ENCODE measurements at places on chromosomes 12 and 14. TPM values are rescaled to one million over a fixed set of nuclear protein-coding genes. Genes with fewer than 3 reads are reported as not detected.

DNA sequence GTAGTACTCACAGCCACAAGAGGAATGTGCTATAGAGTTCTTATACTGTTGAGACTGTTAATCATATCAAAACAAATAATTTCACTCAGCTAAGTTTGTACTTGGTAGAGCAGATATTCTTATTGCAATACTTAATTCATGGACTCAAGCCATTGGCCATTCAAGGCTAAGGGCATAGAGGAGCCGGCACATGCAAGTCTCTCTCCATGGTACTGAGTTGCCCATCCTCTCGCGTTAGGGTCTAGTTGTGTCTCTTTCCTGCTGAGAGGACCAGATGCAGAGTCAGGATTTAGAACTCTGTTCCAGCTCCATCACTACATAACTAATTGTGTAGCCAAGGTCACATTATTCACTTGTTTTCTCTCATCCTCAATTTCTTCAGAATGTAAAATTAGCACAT, 14.4 kb upstream of the TUNAR start:
- no peak for DNase-seq

GRCh38 chr12:108849660-108850059, 7.7 kb downstream of the SSH1 start:
- DNase-seq: no peak

DNA sequence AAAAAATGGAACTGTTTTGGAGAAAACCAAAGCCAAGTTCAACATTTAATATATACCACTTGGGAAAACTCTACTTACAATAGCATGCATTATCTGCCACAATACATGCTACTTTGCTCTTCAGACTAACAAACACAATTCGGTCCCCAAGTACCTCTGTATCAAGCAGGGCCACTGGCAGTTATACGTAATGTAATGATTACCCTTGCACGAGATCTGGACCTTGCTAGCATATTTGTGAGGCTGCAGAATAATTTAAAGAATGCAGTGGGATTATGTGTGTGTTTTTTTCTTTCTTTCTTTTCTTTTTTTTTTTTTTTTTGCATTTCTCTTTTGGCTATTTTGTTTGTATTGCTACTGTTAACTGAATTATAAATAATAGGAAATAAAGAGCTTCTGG, 22.8 kb upstream of the PYGL start:
- no peak for DNase-seq

- DNase-seq: no peak
These were observed 2.9 kb upstream of the EMP1 start for GRCh38 chr12:13193505-13194231.

- DNase-seq: no peak
These were observed 38.5 kb downstream of the C12orf75 start for GRCh38 chr12:105369014-105369413.

DNA sequence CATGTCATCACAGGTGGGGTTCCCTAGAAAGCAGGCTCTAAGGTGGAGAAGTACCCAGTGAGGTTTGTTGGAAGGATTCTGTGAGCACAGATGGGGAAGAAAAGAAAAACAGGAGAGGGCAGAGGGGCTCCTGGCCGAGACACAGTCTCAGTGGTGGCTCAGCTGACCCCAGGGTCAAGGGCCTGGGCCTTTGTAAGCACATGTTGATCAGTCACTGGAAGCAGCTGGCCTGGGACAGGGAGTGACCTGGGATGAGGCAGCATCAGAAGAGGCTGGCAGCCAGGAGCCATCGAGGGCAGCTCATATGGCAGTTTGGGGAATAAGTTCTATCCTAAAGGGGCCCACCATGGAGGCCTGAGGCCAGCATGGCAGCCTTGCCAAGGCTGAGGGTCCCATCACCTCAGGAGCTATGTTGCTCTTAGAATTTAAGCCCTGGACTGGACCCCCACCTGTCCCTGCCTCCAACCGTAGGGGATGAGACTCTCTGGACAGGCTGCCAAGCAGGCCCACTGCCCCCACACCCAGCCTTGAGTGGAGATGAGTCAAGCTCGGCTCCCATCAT, 6.3 kb upstream of the TMEM179 start:
- no peak for DNase-seq

DNA sequence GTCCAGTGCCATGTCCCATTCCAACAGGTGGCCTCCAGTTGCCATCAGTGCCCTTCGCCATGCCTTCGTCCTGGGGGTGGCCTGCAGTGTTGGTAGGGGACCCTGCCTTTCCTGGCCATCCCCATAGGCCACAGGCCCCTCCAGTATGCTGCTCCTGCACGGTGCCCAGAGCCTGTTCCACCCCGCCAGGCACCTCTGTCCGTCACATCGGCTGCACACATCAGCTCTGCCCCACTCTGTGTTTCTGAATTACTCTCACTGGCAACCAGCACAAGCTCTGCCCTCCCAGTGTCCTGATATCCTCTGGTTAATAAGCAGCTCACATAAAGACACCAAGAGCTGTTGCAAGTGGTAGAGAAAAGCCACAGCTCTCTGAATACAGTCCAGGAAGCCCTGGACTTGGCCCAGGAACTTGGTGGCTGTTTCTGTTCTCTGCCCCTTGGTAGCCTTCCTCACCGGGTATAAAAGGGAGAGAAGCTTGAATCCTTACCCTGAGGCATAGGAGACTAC, 31.3 kb upstream of the ATP2A2 start:
- DNase-seq: no peak

GRCh38 chr14:30882431-30882830, 8.1 kb downstream of the COCH start:
- DNase-seq: no peak

GRCh38 chr12:27006797-27007467, 7.3 kb downstream of the TM7SF3 start:
- no peak for DNase-seq

- no peak for DNase-seq
These were observed 485.0 kb downstream of the PRKD1 start for GRCh38 chr14:29442696-29443095.

GRCh38 chr12:29797565-29798355, 14.0 kb upstream of the TMTC1 start:
- no peak for DNase-seq

DNA sequence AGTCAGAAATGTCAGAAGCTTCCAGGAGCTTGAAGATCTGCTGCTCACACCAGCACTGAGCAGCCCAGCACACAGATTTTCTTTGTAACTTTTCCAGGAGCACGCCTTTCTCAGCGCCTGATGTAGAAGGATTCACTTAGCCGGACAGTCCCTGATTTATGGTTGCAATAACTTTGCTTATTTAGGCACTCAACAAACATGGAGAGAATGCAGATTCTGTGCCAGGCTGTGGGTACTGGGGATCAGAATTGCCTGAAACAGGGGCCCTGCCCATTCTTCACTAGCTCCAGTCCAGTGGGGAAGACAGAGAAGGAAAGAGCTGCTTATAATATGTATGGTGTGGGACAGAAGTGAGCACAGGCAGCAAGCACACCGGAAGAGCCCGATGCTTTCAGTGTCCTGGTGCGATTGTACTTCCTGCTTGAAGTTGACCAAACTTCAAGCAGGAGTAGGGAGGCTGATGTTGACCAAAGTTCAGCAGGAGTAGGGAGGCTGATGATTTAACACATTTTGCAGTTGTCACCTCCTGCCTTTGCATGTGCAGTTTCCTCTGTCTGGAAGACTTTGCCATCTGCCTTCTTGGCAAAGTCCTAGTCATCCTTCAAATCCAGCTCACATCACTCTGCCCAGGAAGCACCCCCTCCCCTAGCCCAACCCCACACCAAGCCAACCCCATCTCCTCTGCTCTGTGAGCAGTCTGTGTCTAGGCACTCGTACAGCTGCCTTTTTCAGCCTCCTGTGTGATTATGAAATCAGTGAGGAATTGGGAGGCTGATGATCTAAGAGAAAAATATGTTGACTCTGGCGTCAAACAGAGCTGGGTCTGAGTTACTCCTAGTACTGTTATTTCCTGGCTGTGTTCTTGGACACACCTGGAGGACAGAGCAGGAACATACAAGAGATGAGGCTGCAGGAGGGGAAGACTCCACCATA, 12.0 kb upstream of the PRIMA1 start:
- no peak for DNase-seq

- DNase-seq: no peak
These were observed 876.2 kb downstream of the C12orf50 start for GRCh38 chr12:87152841-87153528.

DNA sequence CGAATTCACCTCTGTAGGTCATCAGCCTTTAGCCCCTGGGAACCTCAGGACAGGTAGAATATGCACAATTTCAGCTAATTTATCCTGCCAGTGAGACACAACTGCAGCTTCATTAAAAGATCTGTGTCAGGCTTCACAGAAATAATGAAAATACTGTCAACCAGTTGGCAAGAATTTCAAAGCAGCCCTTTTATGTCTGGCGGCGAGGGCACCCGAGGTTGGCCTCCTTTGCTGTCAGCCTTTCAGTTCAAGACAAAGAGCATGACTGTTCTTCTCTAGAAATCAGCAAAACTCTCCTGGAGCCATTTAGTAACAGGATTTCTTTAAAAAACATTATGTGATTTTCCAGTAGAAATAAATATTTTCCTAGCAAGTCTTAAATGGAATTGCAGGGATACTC, 75.9 kb downstream of the BBS10 start:
- DNase-seq: no peak

GRCh38 chr14:102159841-102160240, 20.1 kb downstream of the WDR20 start:
- DNase-seq: no peak

DNA sequence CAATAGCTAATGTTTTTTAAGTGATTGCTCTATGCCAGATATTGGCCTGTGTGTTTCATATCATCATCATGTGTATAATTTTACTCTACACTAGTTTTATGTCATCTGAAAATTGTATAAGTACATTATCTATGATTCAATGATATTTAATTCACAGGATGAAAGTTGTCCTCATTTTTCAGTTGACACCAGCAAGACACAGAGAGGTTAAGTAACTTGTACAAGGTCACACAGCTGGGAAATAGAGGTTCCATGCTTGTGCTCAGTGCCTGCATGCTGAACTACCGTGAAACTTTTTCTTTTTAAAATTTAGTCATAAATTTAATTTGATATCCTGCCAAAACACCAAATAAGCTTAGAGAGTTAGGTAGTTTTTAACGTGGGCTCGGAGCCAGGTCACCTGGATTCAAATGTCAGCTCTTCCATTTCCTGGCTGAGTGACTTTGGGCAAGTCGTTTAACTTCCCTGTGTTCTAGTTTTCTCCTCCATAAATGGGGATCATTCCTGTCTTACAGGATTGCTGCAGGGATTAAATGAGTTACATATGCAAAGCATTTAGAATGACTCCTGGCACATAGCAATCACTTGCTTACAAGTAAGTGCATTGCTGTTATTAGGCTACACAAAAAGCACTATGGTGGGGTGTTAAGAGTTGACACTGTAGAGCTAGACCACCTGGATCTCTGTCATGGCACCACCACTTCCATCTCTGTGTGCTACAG, 183.9 kb downstream of the ETV6 start:
- no peak for DNase-seq

- DNase-seq: no peak
These were observed 240.8 kb upstream of the TMPO start for GRCh38 chr12:98274430-98275130.

GRCh38 chr12:76679778-76680177, 84.1 kb upstream of the ZDHHC17 start:
- no peak for DNase-seq

DNA sequence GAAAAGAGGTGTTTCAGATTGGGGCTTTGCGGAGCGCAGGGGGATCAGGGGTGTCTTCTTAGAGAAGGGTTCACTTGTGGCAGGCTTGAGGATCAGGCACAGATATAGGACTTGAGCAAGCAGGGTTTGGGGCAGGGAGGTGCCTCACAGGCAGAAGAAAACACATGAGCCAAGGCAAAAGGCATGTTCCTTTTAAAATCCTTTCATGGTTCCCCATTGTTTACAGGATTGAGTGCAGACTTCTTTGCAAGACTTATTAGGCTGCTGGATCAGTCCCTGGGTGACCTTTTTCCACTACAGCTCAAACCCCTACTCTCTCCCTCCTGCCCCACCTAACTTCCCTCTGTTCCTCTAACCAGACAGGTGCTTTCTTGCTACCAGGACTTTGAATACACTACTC, 19.7 kb downstream of the HSPB8 start:
- no peak for DNase-seq

DNA sequence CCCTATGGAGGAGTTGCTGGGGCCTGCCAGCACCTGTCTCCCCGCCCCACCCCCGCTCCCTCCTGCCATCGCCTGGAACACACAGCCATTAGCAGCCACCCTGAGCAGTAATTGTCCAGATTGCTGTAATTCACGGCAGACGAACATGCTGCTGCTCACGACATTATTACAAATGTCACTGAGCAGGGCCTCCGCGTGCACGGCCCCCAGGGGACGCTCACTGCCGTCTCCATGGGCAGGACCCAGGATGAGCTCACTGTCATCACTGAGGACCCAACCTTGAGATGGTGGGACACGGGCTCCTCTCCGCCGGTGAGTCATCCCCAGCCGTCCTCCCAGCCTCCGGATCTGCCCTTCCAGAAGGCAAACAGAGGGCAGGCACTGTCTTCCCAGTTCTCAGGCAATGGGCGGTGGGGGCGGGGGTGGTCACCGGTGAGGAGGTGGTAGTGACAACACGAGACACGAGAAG, 100.4 kb downstream of the RFLNA start:
- DNase-seq: no peak

- peak; percentile 69 for DNase-seq
These were observed 2.7 kb downstream of the PTHLH start for GRCh38 chr12:27969624-27970400.

DNA sequence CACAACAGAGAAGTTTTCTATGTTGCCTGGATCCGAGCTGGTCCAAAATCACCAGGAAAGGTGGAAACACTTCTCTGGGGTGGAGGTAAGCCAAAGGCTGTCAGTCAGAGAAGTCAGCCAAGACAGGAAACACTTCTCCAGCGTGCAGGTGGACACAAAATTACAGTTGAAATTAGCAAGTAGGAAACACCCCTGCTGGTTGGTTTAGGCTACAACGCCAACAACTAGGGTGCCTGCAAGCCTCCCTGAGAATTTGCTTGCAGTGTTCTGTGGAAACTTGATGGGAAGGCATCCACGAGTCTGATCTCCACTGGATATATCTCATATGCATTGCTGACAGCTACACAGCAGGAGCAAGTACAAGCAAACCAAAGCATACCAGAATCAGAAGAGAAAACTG, 600.5 kb downstream of the RERGL start:
- DNase-seq: no peak

- no peak for DNase-seq
These were observed 41.5 kb upstream of the NR2C1 start for GRCh38 chr12:95114766-95115405.

DNA sequence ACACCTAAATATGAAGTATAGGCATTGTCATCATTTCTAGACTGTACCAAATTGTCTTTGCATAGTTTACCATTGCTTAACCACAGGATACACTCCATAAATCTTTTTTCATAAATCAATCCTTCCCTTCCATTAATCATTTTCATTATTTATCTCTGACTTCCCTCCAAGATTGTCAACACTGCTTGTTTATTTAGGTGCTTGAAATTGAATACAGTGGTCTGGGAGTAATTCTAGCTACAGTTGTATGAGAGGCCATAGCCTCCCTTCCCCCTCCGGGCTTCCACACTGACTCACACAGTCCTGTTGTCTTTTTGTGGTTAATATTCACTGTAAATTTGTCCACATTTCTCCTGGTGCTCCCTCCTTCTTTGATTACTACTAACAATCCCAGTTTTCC, 114.2 kb upstream of the ARID2 start:
- DNase-seq: no peak

The TMCC3 gene
- 0.32 TPM for total RNA-seq

The MYF6 gene
- total RNA-seq: not detected

The SUDS3 gene
- 29.9 TPM for total RNA-seq

The CD4 gene
- total RNA-seq: 224 TPM

The LIN7A gene
- 0.25 TPM for total RNA-seq

The PLBD1 gene
- total RNA-seq: not detected
